ENCODE measurements at places on chromosomes 2 and 18.

GRCh38 chr2:16238786-16239185 is 298.4 kb downstream of the MYCN start:
- no peak for DNase-seq

DNA sequence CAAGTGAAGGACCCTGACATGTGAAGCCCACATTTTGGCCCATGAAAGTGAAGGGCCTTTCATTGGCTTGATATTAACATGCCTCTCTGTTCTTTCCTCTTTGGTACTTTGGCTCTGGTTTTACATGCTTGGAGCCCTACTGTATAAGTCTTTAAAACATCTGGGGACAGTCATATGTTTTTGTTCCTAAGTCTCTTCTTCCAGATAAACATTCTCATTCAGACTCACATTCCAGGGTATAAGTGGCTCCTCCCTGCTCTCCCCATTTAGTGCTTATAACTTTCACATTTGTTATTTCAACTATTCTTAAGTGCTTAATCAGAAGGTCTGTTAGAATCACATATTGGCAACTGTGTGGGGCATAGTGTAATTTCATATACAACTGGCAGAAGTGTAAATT is 1932.2 kb upstream of the CELF4 start:
- DNase-seq: no peak

- DNase-seq: no peak
These were observed 735 bp downstream of the NRP2 start for GRCh38 chr2:205682971-205683501.

- no peak for DNase-seq
These were observed 178.1 kb downstream of the FAM210A start for GRCh38 chr18:13548106-13548819.

DNA sequence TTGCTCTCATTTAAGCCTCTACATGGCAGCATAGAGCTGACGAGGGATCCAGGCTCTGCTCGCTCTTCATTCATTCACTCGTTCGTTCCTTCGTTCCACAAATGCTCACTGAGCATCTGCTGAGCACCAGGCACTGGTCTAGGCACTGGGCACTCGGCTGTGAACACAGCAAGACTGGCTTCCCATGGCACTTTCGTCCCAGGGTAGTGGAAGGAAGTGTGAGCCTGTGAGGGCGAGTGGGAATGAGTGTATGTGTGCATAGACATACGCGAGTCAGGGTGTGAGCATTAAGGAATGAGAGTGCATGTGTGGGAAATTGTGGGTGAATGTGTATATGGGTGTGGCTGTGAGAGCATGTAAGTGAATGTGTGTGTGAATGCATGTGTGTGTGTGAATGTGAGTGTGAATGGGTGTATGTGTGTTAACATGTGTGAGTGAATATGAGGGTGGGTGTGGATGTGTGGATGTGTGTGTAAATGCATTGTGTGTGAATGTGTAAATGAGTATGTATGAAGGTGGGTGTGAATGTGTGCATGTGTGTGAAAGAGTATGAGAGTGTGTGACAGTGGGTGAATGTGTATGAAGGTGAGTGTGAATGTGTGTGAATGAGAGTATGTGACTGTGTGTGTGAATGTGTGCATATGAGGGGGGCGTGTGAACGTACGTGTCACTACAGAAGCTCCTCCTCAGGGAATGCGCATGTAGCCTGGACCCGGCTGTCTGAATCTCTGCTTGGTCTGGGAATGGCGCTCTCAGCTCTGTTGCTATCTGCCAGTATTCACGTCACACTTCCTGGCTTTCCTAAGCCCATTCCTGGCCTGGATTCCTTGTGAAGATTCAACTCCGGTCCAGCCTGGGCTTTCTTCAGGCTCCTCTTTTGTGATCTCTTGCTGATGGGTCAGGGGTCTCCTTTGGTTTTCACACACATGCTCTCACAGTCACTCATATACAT is 28.8 kb downstream of the SNORC start:
- no peak for DNase-seq

DNA sequence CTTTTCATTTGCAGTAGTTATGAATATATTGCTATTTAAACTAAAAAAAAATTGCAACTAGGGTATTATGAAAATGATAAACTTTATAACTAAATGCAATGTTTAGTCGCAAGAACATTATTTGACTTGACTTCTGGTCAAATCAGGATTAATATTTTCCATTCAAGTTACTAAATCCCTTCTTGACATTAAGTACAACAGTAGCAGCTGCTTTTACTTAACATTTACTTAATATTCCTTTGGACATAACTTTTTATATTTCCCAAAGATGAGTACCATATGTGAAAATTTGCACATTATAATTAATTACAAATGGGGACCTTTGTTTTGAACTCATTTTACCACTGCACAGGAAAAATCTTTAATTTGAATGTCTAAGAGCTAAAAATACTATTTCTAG is 74.0 kb downstream of the PMS1 start:
- DNase-seq: no peak

DNA sequence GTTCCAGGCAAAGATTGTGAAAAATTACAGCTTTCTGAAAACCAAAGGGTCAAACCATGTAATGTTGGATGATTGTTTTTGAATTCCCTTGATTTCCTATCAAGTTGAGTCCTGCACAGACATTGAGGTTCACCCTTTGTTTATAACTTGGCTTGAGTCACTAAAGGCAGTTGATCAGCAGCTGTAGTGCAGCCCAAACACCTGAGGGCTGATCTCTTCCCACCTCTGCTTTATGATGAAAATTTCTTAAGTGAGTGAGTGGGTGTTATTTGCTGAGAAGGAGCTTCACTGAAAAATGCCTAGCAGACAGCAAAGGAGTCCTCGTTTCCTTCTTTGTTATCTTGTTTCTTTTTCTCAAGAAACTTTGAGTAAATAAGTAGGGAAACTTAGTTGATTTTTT is 31.9 kb upstream of the BMPR2 start:
- DNase-seq: no peak

GRCh38 chr2:230886671-230887071 is 21.9 kb downstream of the ITM2C start:
- no peak for DNase-seq

- DNase-seq: no peak
These were observed 146.7 kb upstream of the SMIM21 start for GRCh38 chr18:75574187-75574586.

GRCh38 chr18:63138436-63139340 is 180.9 kb downstream of the BCL2 start:
- peak; percentile 87 for DNase-seq

- no peak for DNase-seq
These were observed 28.4 kb downstream of the EIPR1 start for GRCh38 chr2:3349211-3349693.

- DNase-seq: no peak
These were observed 161.9 kb upstream of the RASGRP3 start for GRCh38 chr2:33314541-33314940.

DNA sequence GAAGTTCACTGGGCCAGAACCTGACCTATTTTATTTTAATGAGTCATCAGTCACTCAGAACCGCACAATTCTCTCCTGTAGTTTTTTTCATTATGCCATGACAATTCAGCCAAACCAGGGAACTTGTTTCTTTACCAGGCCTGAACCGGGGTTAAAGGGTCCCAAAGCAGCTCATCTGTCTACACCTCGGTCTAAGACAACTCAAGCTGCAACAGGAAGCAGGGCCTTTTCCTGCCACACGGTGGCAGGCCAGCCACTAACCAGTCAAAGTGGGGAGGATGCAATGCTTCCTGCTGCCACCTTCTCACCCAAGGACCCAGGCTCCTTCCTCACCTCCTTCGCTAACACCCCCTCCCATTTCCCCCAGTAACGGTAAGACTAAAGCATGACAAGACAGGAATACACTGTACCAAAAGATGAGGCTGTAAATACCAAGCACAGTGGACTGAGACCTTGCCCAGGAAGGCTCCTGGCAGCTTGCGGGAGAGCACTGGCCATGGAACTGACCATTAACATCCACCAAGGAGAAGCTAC is 56.7 kb upstream of the ACKR3 start:
- peak; percentile 18 for DNase-seq

DNA sequence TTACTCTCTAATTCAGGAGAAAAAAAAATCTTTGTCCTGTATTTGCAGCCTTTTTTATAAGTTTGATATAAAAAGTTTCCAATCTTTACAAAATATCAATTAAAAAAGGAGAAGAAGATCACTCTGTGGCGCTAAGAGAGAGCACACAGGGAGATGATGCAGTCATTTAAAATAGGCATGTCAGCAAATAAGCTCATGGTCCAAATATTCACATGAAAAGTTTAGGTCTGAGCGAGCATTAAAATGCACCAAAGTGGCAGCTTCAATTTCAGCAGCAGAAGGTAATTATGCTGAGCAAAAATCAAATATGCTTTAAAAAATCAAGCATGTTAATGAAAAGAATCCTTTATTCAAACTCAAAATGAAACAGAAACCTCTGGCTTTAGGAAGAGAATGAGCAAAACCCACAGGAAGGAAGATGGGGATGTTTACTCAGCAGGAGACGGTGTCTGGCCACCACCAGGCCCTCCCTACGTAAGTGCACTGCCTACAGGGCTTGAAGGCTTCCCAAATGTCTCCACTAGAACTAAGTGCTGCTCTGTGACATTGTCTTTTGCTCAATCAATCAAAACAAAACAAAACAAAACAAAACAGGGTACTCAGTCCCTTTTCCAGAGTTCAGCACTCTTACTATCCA is 120.4 kb downstream of the L3MBTL4 start:
- DNase-seq: no peak

GRCh38 chr2:3341336-3341735 is 36.3 kb downstream of the EIPR1 start:
- no peak for DNase-seq

DNA sequence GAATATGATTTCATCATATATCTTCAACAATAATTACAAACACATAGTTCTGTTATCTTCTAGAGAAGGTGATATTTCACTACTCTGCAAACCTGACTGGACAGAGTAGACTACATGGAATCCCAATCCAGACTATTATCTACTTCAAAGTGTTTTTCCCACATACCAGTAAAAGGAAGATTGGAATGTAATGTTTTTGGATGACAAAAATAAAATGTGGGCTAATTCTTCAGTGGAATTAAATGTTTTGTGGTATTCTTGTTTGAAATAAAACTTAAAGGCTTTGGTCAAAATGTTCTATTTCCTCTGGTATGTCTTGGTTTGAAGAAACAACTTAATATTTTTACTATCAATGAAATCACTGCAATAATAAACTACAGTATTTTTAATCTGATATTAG is 22.1 kb downstream of the COL5A2 start:
- DNase-seq: no peak

GRCh38 chr2:26067980-26068507 is 34.2 kb downstream of the RAB10 start:
- DNase-seq: no peak

DNA sequence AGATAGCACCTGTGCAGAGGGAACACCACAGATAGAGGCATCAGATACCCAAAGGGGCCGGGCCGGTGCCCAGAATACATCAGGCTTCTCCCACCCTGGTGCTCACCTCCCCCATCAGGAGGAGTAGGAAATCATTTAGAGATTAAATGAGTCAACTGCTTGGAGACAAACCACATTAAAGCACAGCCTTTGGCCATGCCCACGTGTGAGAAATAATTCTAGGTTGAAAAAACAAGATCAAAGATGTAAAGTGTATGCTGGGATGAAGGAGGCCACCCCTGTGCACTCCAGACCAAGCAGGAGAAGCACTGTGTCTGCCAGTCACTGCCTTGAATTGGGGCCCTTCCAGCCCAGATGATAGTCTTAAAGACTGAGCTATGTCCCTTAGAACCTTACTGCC is 152.8 kb upstream of the ACAA2 start:
- no peak for DNase-seq

GRCh38 chr2:184067502-184067901 is 530.8 kb upstream of the ZNF804A start:
- no peak for DNase-seq

DNA sequence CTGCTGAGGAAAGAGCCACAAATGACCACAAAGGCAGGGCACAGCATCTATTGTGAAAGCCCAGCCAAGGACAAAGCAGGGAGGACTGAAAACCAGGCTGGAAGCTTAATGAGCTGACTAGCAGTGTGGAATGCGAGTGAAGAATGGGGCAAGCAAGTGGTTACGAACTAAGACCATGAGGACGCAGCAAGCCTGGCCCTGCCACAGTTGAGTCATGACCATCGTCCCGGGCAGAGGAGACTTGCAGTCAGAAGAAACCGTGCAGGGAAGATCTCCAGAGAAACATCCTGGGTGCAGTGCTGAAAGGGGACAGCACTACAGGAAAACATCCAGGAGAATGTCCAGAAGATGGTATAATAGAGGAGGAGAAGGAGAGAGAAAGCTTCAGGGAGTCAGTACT is 120.5 kb upstream of the GYPC start:
- DNase-seq: no peak

DNA sequence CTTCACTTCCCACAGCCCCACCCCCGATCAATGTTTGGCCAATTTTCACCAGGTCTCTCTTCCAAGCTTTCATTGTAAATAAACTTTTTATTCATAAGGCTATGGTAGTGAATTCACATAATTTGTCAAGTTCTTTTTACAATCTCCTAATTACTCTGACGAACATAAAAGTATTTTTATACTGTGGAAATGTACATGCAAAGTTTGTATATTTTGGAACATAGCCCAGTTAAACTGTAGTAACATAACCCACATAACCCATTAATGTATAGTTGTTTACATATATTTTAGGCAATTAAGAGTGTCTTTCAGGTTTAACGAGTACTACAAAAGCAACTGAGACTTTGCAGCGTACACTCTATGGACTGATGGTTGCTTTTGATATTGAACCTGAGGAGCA is 228.3 kb upstream of the ERBB4 start:
- no peak for DNase-seq

- DNase-seq: no peak
These were observed 91.5 kb downstream of the TEX51 start for GRCh38 chr2:126990200-126990599.

- no peak for DNase-seq
These were observed 63.9 kb downstream of the LRRFIP1 start for GRCh38 chr2:237691029-237691907.

- DNase-seq: no peak
These were observed 33.1 kb downstream of the SS18 start for GRCh38 chr18:26057344-26057773.

DNA sequence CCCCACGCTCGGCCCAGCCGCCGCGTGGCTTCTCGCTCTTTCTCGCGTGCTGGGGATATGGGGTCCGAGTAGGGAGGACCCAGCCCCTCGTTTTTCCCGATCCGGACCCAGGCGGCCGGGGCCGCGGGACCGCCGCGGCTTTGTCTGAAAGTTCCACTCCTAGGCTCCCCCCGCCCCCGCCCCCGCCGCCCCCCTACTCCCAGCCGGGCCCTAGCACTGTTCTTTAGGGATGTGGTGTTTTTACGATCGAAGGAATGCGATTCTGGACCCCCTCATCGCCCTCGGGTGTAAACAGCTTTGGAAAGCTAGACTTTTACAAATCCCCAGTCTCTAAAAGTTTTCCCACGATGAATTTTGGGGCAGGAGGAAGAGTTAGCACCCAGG is 819 bp downstream of the TGIF1 start:
- DNase-seq: no peak

All from GM12864 (cell line).